Activated T-cell treated with anti-CD3 and anti-CD28 coated beads for 1 hour (primary cell): ENCODE measurements at places on chromosomes 7 and 10.

DNA sequence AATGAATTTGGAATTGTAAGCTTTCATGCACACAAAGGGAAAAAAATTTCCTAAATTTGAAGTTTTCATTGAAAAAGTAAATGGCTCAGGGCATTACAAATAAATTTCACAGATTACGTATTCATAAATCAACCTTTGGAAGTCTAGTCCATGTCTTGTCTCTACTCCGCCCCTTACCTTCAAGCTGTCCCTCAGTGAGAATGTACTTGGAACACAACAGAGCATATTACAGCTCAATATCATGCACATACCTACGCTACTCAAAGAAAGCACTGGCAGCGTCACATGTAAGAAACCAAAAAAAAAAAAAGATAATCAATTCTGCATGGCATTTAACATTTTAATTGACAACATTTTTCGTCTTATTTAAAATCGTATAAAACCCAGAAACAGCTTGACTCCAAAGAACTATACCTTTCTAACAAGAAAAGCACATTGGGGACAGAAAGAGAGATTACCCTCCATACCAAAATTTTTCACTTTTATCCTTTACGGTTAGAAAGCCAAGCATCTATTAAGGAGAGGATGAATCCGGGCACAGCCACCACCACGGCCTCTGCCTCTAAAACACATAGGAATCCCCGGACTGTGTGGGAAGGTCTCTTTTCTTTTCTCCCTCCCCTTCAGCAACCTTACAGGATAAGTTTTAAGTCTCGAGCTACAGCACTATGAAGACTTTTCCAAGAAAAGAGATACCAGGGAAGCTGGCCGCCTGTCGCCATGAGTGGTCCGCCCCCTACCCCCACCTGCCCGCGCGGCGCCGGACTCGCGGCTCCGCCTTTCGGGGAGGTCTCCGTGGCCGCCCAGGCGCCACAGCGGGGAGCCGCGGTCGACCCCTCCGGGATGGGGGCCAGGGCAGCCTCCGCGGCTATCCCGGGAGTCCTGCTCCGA, 1.1 kb downstream of the JMJD1C start:
- no peak for DNase-seq

DNA sequence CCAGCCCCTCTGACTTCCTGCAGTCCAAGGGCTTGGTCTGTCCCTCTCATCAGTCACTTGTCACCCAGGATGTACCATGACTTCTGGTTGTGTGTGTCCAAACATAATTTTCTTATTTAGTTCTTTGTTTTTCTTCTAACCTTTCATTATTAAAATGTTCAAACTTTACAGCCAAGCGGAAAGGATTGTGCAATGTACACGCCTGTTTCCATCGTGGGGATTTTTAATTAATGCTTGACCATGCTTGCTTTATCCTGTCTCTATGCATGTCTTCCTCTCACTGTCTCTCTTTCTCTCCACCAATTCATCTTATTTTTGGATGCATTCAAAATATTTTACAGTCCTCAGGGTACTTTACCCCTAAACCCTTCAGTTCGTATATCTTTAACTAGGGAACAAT, 26.2 kb upstream of the ZNF488 start:
- no peak for DNase-seq

DNA sequence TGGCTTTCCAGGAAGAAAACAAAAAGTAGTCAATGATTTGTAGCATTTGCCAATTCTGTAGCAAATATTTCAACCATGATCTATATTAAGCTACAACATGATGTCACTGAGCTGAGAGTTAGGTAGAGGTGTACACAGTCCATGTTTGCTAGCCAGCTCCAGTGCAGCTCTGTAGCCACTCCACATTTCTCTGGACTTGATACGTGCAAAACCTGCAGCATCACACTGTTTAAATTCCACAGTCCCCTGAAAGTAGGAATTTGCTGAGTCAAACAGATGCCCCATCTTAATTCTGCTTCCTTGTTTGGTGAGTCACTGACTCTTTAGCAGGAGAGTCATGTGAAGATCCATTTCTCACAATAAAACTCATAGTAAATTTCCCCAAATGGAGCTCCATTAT, 89.8 kb upstream of the LRRTM3 start:
- no peak for DNase-seq

DNA sequence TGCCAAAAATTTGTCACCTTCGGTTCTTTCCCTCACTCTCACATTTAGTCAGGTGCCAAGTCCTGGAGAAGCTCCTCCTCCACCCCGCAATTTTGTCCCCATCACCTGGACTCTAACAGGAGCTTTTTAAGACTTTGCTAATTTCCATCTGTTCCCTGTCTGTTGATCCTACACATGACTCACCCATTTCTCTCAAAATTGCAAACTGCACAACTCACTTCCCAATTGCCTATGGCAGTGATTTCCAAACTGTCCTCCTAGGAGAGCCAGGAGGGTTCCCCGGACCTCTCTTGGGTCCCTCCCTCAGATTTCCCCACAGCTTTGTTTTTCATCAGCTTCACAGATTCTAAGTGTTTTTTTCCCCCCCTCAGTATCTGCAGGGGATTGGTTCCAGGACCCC, 120.3 kb downstream of the WNT2 start:
- no peak for DNase-seq

- no peak for DNase-seq
Measured at GRCh38 chr10:123553810-123554430, 112.2 kb upstream of the GPR26 start.

DNA sequence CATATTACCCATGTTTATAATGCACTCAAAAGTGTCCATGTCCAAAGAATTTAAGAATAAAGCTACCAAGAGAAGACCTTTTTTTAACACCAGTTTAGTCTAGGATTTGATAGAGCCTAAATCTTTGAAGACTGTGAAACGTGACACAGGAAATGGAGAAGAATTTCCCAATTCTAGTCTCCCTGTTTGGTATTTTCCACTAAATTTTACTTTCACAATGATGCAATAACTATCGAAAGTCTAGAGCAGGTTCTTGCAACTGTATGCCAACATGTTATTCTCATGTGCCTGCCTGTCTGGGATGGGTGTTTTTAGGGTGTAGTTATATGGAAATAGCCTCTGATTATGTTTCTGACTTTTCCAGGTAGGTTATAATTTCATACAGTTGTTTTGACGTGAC, 6.9 kb upstream of the MXI1 start:
- no peak for DNase-seq

DNA sequence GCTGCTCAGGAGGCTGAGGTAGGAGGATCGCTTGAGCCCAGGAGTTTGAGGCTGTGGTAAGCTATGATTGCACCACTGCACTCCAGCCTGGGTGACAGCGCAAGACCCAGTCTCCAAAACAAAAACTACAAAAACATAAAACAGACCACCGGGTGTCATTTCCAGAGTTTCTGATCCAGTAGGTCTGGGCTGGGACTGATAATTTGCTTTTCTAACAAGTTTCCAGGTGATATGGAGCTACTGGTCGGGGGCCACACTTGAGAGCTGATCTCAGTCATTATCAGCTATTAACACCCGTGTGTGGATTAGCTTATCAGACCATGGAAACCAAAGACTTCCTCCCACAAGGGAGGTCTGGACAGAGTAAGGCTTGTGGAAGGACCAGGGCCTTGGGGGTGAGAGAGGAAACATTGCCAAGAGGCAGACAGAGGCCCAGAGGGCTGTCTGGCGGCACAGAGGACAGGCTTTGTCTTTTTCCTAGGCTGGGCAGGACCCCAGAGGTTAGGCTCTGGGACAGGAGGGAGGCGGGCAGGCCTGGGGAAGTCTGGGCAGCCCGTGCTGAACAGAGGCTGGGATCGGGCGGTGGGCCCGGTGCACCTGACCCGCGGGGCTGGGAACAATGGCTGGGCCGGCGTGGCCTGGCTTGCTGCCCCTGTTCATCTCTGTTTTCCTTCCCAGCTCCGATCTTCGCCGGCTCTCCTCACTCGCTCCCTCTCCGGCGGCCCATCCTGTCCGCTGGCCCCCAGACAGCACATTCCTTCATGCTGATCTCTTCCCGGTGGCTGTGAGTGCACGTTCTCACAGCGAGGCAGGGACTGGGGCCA, 25.2 kb downstream of the TMEM270 start:
- no peak for DNase-seq

DNA sequence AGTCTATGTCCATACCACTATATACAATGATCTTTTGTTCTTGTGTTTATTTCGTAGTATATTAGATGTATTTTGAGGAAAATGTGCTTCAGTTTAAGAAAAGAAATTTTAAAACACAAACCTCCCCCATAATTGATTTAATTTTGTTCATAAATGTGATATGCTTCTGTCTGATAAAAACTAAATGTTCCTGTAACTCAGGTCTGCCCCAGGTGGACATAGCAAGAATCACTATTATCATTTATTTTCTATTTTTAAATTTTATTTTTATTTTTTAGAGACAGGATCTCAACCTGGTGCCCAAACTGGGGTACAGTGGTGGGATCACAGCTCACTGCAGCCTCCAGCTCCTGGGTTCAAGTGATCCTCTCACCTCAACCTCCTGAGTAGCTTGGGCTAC, 43.2 kb downstream of the BEND7 start:
- DNase-seq = no peak

DNA sequence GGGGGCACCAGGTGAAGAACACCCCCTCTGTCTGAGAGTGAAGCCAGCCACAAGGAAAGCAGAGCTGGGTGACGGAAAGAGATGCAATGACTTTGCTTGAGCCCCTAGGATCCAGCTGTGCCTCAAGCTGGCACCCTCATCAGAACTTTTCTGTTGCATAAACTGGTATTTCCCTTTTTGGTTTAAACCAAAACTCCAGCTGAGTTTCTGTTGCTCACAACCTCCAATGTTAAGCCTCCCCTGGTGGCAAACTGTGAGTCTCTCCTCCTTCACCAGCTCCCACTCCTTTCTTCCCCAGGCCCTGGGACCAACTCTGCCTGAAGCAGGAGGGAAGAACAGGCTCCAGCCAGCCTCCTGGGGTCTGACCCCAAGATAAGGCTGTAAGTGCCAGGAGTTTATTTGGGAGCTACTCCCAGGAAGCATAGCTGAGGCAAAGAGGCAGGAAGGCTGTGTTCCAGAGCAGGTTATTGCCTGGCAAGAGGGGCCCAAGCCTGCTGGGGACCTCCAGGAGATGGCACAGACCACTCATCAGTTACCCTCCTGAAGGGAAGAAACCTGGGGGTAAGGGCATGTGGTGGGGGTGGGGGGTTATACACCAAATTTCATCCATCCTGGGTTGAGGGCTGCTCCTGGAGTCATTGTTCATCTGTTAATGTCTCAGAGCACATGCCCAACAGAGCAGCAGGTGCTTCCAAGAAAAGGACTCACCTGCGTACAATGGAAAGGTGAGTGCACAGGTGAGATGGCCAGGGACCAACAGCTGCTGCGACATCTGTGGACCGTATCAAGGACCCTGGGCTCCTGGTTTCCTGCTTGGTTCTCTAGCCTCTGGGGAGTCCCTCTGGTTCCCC, 73.3 kb upstream of the NANOS1 start:
- DNase-seq = no peak

DNA sequence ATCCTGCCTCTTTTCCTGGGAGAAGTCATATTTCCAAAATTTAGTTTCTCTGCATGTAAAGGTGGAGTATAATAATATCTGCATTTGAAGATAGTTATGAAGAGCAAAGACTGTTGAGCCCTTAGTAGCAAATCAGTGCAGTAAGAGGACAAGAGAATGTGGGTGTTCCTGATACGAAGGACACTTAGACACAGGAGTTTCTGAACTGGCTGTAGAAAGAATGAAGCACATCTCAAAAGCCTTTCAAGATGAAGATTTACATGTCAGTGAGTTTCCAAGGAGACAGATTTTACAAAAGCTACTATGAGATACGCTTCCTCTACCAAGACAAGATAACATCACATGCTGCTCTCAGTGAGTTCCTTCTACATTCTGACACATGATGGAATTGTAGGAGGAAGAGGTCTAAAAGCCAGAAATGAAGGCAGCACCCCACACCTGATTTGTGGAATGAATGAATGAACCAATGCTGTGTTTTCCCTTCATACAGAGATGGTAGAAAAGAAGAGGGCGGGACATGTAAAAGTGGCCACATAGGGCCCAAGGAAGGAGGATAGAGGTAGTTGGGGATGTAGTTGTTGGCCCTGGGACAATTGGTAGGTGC, 173.6 kb upstream of the PDE1C start:
- DNase-seq = no peak

GRCh38 chr7:20329389-20330238, 1.1 kb upstream of the ITGB8 start:
- DNase-seq = no peak

GRCh38 chr10:6327961-6328698, 125.4 kb downstream of the PFKFB3 start:
- no peak for DNase-seq

DNA sequence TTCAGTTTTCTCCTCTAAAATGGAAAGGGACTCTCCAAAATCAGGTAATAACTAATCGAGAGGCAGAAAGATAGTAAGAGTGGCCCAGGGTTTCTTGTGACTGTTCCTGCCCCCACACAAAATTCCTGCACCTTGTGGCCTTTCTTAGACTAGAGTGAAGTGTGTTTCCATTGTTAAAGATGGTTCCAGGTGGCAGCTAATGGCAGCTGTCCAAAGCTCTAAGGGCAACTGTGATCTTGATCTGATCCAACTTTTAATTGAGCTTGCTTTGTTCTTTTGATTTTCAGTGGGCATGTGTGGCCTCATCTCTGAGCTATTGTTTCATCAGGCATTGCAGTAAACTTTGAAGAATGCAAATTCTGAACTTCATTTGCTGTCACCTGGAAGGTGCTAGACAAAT, 19.4 kb downstream of the ACSL5 start:
- DNase-seq = no peak

GRCh38 chr7:128697302-128697905, 25.3 kb downstream of the GARIN1A start:
- DNase-seq = peak; percentile 6

DNA sequence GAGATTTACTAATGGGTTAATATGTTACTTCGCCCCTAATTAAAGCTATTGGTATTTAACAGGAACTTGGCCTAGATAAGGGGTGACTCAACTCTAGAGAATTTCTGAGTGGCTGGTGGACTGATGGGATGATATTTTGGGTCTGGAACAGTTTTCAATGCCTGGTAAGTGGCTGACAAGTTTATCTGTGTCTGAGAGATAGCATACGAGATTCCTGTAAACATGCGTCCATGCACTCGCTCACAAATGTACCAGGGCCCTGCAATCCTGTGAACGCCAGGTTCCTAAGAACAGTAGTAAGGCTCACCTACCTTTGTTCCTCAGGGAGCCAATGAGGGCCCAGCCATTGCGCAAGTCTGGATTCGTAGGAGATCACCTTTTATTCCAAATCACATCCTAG, 683.8 kb upstream of the ANKRD30A start:
- no peak for DNase-seq

DNA sequence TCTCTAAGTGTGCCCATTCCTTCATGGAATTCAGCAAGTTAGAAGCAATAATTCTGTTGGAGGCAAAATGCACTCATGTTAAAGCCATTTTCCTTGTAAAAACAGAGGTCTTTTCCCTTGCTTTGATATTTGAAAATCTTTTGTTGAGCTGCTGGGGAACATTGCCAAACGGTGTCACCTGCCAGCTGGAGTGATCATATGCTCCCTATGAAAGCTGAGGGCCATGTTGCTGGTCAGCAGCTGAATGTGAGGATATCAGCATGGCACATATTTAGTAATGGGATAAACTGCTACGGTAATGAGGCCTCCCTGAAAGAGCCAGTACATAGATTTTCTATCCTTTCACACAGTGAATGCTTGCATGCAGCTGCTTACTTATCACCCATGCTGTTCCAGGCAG, 224.3 kb downstream of the THSD7A start:
- no peak for DNase-seq

- DNase-seq = no peak
Measured at GRCh38 chr7:64889686-64890162, 13.3 kb upstream of the ZNF273 start.
